ENCODE measurements at places on chromosomes 5 and 9.
A peak's percentile ranks its signal among the peaks of the same experiment; 100 is the strongest.

DNA sequence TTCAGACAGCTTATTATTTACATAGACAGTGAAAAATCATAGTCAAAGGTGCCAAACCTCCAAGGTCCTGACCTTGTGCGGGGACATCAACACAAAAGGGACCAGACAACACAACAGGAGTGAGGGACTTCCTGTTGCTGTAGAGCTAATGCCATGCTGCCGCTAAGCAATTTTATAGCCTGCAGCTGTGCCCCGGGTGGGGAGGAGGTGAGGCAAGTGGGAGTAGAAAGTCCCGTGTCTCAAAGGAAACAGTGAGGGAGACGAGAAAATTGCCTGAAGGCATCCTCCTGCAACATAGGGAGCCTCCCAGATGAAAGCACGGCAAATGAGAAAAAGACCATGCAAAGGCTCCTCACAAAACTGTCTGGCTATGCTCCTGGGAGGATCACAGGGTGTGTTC is 58.8 kb downstream of the CAAP1 start:
- DNase-seq: no peak

DNA sequence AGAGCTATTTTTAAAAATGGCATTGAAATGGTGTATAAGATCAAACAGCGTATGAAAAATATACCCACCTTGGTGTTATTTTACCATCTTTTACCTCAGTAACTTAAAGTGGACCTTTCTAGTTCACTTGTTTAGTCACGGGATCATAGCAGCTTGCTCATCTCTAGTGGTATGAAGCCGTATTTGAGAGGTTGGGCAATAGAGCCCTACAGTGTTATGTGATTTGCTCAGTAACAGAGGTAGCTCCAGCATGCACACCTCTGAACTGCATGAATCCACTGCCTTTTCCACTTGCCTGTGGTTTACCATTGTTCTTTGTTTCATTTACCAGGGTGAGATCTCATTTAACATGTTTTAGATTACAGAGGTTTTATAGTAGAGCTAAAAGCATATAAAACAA is 134.4 kb downstream of the ATG10 start:
- DNase-seq: no peak

DNA sequence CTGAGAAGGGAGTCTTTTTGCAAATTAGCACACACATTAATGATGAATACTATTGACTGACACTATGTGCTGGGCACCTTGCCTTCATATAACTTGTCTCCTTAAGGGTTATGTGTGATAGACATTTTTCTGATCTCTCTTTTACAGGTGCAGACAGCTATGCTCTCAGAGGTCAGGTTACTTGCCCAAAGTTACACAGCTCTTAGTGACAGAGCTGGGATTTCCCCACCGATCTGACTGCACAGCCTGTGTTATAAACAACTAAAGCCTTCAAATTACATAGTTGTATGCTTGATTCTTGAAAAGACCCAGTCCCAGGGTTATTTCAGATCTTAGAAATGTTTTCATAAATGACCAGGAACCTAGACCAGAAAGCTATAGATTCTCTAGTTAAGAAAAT is 462.7 kb downstream of the EBF1 start:
- DNase-seq: no peak

- peak; percentile 17 for DNase-seq
Observed at GRCh38 chr9:138098116-138098907, 220.7 kb downstream of the CACNA1B start.

GRCh38 chr5:53873235-53873634 is 312.8 kb downstream of the NDUFS4 start:
- no peak for DNase-seq

DNA sequence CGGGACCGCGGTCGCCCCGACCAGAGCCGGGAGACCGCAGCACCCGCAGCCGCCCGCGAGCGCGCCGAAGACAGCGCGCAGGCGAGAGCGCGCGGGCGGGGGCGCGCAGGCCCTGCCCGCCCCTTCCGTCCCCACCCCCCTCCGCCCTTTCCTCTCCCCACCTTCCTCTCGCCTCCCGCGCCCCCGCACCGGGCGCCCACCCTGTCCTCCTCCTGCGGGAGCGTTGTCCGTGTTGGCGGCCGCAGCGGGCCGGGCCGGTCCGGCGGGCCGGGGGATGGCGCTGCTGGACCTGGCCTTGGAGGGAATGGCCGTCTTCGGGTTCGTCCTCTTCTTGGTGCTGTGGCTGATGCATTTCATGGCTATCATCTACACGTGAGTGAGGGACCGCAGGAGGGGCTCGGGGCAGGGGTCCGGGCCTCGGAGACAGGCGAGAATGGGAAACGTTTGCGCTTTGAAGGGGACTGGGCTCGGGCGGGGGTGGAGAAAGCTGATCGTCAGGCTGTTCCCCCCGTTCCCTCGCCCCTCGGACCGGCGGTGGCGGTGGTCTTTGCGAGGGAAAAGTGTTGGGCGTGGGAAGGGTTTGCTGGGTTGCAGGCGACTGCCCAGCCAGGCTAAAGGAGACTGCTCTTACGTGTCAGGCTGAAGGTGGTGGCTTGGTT is 457 bp downstream of the UGCG start:
- DNase-seq: peak; percentile 87

GRCh38 chr5:144273232-144274027 is 102.8 kb downstream of the KCTD16 start:
- DNase-seq: no peak

DNA sequence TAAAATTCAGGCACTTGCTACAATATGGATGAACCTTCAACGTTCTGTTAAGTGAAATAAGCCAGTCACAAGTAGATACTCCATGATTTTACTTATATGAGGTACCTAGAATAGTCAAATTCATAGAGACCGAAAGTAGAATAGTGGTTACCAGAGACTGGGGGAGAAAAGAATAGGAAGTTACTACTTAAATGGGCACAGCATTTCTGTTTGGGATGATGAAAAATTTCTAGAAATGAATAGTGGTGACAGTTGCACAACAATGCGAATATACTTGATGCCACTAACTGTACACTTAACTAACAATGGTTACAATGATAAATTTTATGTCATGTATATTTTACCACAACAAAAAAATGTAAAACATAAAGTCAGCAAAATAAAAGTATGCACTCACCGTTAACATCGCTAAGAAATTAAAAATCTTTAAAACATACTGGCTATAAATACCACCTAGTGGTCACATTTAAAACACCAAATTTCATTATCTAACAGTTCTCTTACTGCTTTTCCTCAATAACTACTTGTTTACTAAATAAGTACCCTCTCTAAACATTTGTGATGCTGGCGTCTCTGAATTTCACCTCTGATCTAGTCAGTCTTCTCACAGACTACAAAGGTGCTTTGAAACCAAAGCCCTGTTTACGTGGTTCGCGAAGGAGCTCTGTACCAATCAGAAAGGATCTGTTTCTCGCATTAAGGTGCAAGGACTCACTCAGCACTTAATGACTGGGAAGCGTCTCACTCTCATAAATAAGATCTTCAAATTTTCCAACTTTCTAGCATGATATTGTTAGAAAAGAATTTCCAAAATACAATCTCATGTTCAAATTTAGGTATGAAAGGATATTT is 22.7 kb downstream of the KIF3A start:
- DNase-seq: no peak

DNA sequence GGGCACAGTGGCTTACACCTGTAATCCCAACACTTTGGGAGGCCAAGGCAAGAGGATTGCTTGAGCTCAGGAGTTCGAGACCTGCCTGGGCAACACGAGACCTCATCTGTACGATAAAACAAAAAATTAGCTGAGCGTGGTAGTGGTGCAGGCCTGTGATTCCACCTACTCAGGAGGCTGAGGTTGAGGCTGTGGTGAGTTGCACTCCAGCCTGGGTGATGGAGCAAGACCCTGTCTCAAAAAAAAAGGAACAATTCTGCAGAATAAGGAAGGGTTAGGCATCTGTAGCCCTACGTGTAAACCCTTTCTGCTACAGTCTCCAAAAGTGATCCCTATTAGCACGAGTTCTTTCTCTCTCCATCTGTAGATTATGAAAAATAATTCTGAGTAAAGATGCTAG is 19.9 kb downstream of the CDC26 start:
- no peak for DNase-seq

- no peak for DNase-seq
Observed at GRCh38 chr9:9914174-9914573, 698.6 kb downstream of the PTPRD start.

DNA sequence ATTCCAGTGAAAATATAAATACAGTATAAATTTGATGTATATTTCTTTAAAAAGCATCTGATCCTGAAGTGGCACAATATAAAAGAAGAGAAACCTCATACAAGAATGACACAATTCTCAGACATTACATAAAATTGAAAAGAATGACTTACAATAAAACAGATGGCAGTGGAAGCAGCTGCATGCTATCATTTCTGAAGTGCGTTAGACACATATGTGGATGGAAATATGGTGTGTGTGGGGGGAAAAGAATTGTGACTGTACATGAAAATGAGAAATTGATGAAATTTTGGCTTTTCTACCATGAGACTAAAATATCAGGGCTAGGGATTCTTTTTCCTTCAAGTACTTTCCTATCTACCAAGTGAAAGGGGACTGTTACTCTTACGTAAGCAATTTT is 45.9 kb upstream of the CDH18 start:
- DNase-seq: no peak

DNA sequence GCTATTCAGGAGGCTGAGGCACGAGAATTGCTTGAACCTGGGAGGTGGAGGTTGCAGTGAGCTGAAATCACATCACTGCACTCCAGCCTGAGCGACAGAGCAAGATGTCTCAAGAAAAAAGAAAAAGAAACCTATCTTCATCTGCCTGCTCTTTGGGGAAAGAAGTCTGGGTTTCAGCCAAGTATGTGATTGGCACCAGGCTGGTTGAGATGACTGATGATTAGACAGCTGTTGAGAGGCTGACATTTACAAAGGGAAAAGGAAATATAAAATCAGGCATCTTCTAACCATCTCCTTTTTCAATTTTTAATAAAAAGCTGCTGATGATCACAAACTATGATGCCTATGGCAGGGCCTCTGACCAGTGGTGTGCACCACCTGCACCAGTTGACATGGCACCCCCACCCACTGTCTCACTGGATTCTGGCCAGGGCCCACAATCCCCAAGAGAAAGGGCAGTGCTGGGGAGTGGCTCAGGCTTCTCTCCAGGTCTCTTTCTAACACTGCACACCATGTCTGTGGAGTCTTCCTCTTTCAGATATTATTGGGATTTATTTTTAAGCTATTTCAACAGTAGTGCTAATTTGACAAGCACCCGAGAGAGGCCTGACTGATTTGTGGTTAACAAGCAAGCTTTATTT is 17.2 kb upstream of the C5orf15 start:
- DNase-seq: no peak

DNA sequence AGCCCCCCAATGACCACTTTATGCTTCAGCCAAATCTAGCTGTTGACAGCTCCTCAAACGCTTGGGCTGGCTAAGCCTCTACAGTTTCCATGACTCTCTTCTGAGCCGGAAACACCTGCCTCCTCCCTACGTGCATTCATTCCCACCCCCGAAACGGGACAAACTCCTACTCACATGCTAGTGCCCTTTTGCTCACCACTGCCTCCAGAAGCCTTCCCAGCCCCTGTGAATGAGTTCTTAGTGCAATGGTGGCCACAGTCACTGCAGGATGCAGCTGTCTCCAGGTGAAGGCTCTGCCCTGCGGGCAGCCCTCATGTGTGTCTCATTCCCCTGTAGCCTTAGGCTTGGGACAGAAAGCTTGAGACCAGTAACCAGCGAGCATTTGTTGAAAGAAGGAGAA is 68.8 kb upstream of the DAB2IP start:
- no peak for DNase-seq

DNA sequence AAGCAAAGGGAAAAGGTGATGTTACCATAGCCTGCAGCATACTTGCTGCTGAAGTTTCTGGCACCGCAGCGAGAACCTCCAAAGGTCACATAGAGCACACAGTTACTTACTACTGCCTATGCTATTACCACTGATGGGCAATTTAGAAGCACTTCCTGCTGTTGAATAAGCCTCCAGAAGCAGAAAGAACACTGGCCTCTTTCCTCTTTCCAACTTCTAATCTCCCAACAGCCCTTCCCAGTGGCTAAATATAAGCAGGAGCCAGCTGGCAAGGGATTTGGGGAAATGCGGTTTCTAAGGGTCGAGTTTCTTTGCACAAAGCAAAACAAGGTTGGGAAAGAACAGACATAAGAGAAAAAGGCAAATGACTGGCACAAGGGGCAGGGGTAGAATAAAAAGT is 669.2 kb upstream of the ACO1 start:
- no peak for DNase-seq

- DNase-seq: no peak
Observed at GRCh38 chr5:117261948-117262571, 687.4 kb upstream of the SEMA6A start.

- no peak for DNase-seq
Observed at GRCh38 chr5:72476721-72477120, 30.5 kb downstream of the ZNF366 start.

GRCh38 chr5:94359880-94360279 is 258.5 kb downstream of the KIAA0825 start:
- no peak for DNase-seq

DNA sequence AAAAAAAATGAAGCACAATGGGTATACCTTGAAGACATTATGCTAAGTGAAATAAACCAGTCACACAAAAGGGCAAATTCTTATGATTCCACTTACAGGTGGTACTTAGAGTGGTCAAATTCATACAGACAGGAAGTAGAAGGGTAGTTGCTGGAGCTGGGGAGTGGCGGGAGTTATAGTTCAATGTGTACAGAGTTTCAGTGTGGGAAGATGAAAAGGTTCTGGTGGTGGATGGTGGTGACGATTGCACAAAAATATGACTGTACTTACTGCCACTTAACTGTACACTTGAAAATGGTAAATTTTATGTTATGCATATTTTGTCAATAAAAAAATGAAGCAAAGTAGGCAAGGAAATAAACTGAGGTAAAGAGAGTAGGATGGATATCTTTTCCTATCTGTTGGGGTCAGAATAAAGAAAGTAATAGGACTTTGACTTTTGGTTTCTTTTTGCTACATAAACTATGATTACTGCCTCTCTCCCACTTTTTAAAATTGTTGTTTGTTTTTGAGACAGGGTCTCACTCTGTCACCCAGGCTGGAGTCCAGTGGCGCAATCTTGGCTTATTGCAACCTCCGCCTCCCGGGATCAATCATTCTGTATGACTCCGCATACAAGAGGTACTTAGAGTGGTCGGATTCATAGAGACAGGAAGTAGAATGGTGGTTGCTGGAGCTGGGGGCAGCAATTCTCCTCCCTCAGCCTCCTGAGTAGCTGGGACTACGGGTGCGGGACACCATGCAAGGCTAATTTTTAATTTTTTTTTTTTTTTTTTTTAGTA is 4.0 kb upstream of the PSAT1 start:
- no peak for DNase-seq

DNA sequence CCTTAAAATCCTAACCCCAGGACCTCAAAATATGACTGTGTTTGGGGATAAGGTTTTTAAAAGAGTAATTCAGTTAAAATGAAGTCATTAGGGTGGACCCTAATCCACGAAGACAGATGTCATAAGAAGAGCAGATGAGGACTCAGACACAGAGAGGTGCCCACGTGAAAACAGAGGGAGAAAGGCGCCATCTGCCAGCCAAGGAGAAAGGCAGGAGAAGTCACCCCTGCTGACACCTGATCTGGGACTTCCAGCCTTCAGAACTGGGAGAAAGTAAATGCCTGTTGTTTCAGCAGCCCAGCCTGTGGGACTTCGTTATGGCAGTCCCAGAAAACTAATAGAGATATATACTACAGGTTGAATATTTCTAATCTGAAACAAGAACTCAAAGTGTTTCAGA is 67.4 kb downstream of the ROR2 start:
- no peak for DNase-seq
